ENCODE measurements at places on chromosomes 7 and 10.

- no peak for DNase-seq
These were observed 38.1 kb upstream of the XPNPEP1 start for GRCh38 chr10:109961174-109962001.

GRCh38 chr7:4144811-4145510 lies 537.1 kb upstream of the FOXK1 start:
- DNase-seq: no peak

DNA sequence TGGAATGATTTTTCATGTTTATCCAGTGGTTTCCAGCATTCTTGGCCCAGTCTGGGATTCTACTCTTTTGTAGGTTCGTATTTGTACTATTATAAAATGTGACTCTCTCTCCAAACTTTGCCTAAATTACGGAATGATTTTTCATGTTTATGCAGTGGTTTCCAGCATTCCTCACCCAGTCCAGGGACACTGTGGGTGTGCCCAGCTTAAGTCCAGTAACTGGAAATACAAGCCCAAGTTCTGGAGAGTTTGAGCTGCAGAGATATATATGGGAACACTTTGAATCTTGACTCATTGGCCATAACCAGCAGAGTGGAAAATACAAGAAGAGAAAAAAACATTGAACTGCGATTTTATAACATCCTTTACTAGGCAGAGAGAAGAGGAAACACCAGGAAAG lies 5.9 kb upstream of the MAGI2 start:
- no peak for DNase-seq

- DNase-seq: no peak
These were observed 61.4 kb downstream of the CHCHD3 start for GRCh38 chr7:133020496-133020895.

DNA sequence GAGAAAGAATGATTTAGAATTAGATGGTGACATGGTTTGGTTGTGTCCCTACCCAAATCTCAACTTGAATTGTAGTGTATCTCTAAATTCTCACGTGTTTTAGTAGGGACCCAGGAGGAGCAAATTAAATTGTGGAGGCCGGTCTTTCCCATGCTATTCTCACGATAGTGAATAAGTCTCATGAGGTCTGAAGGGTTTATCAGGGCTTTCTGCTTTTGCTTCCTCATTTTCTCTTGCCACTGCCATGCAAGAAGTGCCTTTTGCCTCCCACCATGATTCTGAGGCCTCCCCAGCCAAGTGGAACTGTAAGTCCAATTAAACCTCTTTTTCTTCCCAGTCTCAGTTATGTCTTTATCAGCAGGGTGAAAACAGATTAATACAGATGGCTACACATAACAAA lies 167.4 kb upstream of the SVIL start:
- no peak for DNase-seq

- DNase-seq: no peak
These were observed 50.4 kb upstream of the PPP2R2D start for GRCh38 chr10:131850383-131850870.

GRCh38 chr10:85598646-85599045 lies 767.9 kb downstream of the GRID1 start:
- DNase-seq: no peak

DNA sequence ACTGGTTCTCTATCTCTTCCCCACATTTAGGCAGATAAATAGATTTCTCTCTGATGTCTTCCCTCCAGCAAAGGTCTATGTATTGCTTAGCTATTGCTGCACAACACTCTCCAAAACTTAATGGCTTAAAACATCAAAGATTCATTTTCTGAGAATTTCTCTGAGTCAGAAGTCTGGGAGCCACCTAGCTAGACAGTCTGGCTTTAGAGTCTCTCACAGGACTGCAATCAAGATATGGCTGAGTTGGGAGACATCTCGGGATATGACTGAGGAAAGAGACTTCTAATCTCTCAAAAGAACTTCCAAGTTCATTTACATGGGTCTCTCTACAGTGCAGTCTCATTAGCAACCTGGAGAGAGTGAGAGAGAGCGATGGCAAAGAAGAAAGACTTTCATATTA lies 553.6 kb upstream of the GHITM start:
- DNase-seq: no peak

DNA sequence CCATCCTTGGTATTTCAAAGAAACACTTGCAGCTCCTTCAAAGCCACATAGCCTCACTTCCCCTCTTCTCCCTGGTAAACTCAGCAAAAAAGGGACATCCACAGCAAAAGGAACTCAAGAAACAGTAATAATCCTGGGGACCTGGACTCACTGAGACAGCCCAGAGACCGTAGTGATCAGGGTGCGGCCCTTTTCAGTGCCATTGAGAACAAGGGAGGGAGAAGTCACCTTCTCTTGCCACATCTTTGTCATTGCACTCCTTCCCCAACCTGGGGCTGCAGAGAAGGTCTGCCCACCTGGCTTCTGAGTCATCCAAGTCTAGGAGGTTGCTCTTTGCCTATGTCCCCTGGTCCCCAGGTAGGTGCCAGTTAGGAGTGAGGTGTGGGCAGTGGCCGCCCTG lies 93.9 kb upstream of the SH2B2 start:
- DNase-seq: no peak

GRCh38 chr10:59000162-59000825 lies 176.1 kb upstream of the PHYHIPL start:
- no peak for DNase-seq

DNA sequence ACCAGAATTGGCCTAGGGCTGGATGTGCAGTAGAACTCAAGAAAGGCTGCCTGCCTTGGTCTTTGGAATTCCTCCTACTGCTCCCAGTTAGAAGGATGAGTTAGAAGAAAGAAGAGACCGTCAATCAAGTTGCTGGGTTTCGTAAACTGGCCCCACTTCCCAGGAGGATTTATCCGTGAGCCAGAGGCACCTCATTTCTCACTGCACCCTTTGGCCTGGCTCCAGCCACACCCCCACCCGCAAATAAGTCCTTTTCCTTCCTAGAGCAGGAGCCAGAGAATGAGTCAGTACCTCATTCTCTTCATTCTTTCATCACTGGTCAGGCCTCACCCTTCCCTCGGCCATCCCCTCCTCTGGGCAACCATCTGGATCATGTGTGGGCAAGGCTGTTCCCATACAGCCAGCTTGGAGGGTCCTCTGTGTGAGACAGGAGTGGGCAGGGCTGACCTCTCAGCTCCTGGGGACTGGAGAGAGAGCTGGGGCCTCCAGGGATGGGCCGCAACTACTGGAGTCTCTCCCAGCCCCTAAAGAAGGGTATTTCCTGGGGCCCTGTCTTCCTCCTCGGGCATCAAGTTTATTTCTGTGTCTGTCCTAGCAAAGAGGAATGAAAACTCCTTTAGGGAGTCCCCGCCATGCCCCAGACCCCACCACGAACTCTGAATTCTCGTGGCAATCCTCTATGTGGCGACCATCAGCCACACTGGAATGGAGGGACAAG lies 87.2 kb upstream of the DUSP5 start:
- no peak for DNase-seq

- DNase-seq: no peak
These were observed 93.8 kb downstream of the PARD3 start for GRCh38 chr10:34721208-34721840.

DNA sequence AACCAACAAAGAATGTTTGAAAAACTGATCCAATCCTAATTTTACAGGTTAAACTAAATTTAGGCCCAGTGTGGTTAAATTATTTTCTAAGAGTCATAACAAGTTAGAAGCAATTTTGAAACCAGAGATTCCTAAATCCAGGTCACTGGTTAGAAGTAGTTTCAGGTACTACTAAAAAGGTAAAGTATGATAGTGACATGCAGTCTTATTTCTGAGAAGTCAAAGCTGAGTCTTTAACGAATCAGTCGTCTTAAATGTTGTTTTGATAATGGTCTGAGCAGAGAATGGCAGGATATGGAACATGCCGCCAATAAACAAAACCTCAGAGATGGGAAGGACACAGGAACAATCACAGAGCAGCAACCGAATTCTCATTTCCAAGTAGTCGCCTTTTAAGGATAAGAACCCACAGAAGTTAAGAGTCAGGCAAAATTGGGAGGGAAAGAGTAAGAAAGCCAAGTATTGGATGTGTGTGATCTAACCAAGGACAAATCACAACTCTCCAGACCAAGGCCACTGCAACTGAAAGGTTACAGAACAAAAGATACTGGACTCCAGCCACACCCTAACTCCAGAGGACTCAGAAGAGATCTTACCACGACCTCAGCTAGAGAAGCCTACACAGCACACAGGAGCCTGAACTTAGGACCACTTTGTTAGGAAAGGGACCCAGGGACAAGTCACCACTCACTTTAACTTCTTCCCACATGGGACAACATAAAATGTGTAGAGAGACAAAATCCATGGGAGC lies 19.7 kb downstream of the TMEM243 start:
- DNase-seq: no peak

GRCh38 chr7:16171928-16172327 lies 249.4 kb downstream of the CRPPA start:
- DNase-seq: no peak

- no peak for DNase-seq
These were observed 32.2 kb downstream of the DNAJB12 start for GRCh38 chr10:72322280-72323058.

- no peak for DNase-seq
These were observed 29.1 kb downstream of the FOXL3 start for GRCh38 chr7:318878-319661.

- DNase-seq: no peak
These were observed 37.8 kb downstream of the RHEB start for GRCh38 chr7:151481650-151482505.

DNA sequence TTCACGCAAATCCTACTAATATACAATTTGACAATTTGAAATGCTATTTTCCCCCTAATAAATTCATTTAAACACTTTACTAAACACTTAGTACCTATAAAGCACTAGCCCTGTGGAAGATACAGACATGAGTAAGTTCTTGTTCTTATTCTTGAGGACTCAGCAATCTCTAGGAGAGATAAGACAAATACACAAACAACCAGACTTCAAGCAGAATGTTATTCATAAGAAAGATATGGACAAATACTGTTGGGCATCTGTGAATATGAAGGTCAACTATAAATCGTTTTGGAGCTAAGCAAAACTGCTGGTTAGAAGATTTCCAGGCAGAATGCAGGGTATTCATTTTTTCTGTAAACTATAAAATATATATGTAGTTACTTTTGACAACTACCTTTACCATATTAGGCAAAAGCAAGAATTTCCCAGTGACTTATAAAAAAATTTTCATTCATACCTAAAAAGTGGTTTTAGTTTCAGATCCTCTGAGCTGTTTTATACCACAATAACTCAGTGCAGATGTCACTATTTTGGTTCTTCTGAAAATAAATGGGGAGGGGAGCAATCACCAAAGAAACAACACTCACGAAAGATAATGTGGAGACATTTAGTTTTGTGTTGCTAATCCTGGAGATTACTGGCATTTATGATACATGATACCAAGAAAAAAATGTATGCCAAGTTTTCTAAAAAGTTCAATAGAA lies 3.8 kb downstream of the VPS41 start:
- no peak for DNase-seq

DNA sequence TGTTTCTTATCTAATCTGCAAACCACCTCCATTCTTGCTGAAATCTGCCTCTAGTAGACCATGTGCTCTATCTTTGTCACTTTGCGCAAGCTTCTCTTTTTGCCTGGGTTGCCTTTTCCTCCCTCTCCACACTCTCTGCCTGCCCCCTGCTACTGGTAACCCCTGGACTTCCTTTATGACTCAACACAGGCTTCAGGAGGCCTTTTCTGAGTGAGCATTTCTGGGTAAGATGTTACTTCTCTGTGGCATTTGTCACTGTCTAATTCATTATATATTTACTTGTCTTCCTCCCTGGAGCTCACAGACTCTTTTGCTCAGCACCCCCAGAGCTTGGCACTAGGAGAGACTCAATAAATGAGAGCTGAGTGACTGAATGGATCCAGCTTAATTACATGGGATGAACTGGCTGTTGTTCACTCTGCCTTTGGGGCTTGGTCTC lies 8.4 kb downstream of the GOLGA7B start:
- no peak for DNase-seq

GRCh38 chr7:31663072-31663471 lies 23.9 kb upstream of the PPP1R17 start:
- DNase-seq: no peak

GRCh38 chr7:81410471-81411117 lies 359.3 kb downstream of the HGF start:
- DNase-seq: no peak

GRCh38 chr10:106025208-106025811 lies 1139.2 kb downstream of the SORCS1 start:
- DNase-seq: no peak

GRCh38 chr10:71520042-71520441 lies 123.3 kb downstream of the CDH23 start:
- DNase-seq: no peak

DNA sequence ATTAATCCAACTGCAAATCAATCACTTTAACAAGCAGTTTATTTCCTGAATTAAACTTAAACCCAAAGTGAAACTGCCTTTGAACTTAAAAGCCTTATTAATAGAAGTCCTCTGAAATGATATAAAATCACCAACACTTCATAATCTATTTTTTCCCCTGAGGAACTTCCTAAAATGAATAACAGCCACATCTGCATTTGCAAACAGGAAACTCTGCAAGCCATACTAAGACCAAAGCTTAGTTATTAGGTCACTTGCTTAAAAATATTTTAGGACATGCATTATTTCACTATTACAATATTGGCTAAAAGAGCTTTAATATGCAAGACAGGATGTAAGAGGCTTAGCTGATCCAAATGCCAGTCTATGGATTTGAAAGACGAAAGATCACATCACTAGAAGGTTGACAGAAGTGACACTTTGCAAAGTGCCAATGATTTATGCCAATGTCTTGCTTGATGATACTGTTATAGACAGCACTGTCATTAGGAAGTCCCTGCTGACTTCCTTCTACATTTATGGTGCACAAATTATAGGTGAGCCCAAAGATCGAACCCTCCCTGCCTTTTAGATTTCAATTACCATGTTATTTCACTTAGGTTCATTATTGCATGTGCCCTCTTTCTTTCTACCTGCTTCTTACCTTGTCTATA lies 99.9 kb upstream of the SKAP2 start:
- DNase-seq: no peak

GRCh38 chr7:157817944-157818700 lies 481.3 kb downstream of the DNAJB6 start:
- no peak for DNase-seq

GRCh38 chr10:88546497-88546896 lies 36.6 kb downstream of the RNLS start:
- DNase-seq: no peak

GRCh38 chr10:100962351-100963080 lies 6.8 kb upstream of the SEMA4G start:
- DNase-seq: no peak

DNA sequence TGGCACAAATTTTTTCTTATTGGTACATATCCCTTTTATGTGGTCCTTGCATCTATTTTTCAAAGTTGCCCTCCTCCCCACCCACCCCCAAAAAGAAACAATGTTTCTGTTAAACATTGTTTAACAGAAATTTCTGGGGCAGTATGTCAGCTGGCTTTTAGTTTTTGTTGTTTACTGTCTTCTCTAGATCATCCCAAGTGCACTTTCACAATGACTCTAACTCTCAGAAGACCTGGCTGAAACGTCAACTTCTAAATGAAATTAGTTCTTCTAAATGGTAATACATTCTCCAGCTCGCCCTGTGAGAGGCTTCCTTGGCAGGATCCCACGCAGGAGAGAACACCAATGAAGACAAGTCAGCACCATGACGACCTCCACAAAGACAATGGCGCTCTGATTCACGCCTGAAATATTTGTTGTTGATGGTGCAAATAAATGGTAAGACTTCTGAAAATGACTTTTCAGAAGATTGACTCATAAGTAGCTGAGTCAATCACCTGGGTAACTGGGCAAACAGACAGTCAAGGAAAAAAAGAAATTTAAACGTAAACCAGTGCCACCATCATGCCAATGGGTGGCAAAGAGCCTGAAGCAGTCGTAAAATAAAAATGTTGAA lies 293.7 kb downstream of the FZD1 start:
- no peak for DNase-seq

Data from esophagus squamous epithelium (tissue), 5 donors.